ENCODE measurements at places on chromosomes 6 and 20.

- no peak for DNase-seq
Observed at GRCh38 chr6:30738532-30738931, 4.0 kb downstream of the FLOT1 start.

GRCh38 chr6:47238456-47238995 lies 71.2 kb downstream of the TNFRSF21 start:
- DNase-seq, result no peak

GRCh38 chr6:80181352-80182081 lies 75.0 kb downstream of the BCKDHB start:
- DNase-seq, result no peak

GRCh38 chr20:61106438-61106837 lies 145.6 kb upstream of the CDH4 start:
- DNase-seq, result no peak

DNA sequence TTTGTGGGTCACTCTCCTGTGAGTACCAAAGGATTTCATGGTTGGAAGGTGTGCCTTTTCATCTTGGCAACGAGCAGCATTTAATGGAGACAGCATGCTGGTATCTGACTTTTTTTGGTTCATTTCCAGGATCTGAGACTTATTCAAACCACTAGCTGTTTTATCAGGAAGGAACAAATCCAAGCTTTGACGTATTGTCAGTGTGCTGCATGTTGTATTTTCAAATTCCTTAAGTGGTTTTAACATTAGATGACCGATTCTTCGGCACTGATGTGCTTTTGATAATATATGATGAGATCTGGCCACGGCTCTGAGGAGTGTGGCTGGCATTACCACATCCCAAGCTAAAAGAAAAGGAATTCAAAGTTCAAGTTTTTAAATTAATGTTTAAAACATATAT lies 6.4 kb downstream of the RMND1 start:
- no peak for DNase-seq

GRCh38 chr6:53792016-53792415 lies 2.8 kb upstream of the LRRC1 start:
- no peak for DNase-seq

DNA sequence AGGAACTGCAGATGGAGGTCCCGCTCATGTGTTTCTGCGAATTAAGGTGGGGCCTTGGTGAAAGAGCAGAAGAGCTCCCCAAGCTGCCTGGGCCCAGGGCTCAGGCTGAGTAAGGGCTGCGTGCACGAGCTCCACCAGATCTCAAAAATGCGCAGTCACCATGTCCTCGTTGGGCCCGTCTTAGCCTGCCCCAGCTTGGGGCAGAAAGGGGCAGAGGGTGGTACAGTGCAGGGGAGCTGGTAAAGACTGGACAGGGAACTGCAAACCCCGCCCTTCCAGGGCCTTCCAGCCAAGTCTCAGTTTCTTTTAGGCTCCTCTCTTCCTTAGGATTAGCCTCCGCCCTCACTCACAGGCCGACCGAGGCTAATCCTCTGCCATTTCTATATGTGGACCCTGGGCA lies 101.6 kb downstream of the FOXF2 start:
- no peak for DNase-seq

DNA sequence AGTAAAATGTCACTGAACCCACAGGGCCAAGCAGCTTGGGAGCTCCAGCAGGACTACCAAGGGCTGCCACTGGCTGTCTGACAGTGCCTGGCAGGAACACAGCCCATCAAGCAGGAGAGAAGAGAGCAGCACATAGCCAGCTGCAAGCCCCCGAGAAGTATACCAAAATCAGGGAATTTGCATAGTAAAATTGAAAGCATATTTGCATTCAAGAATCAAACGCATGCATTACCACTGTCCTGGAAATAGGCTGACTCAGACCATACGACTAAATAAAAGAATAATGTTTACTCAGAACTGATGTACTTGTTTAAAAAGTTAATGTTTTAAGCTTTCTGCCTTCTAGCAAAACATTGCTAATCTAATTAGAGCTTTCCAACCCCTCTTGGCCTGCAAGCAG lies 298.1 kb downstream of the TFAP2B start:
- DNase-seq, result no peak

GRCh38 chr20:29876911-29877285 lies 1380.6 kb upstream of the DEFB115 start:
- no peak for DNase-seq

DNA sequence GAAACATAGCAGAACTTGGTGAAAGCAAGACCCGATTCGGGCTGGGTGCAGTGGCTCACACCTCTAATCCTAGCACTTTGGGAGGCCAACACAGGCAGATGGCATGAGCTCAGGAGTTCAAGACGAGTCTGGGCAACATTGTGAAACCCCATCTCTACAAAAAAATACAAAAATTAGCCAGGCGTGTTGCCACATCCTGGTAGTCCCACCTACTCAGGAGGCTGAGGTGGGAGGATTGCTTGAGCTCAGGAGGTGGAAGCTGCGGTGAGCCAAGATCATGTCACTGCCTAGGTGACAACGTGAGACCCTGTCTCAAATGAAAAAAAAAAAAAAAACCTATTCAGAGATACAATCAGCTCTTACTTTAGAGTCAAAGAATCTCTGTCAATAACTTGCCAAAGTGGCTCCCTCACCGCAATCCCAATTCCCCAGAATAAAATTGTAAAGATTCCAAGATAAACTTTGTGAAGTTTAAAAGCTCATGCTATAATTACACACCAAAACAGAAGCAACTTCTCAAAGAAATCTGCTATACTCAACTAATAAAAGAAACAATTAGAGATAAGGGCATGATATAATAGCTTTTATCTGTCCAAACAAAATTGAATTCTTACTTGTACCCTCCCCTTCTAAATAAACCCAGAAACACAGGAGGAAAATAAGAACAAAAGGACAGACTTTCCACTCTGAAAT lies 33.6 kb downstream of the CDK19 start:
- DNase-seq, result no peak

- peak; percentile 55 for DNase-seq
Observed at GRCh38 chr6:74932232-74932888, 273.5 kb downstream of the COL12A1 start.

- no peak for DNase-seq
Observed at GRCh38 chr20:24670981-24671380, 201.6 kb downstream of the SYNDIG1 start.

GRCh38 chr20:33552519-33552918 lies 62.6 kb downstream of the CBFA2T2 start:
- no peak for DNase-seq

GRCh38 chr20:16654858-16655535 lies 74.8 kb upstream of the SNRPB2 start:
- DNase-seq, result no peak

DNA sequence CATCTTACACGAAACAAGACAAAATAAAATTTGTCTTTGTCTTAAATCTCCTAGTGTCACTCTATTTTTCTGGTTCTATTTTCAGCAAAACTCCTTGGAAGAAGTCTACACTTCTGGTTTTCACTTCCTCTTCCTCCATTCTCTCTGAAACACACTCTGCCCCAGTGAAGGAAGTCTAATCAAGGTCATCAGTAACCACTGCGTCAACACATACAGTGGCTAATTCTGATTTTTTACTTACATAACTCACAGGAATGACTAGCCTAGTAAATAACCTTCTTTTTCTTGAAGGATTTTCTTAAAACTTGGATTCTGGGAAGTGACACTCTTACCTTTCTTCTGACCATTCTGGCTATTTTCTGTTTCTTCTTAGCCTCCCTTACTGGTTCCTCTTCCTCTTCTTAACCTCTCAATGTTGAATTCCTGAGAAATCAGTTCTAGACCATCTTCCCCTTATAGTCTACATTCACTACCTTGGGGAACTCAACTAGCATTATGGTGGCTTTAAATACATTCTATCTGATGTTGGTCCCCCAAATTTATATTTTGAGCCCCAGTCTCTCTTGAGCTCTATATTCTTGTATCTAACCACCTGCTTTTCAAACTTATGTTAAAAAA lies 37.5 kb downstream of the AIG1 start:
- DNase-seq, result peak; percentile 53

DNA sequence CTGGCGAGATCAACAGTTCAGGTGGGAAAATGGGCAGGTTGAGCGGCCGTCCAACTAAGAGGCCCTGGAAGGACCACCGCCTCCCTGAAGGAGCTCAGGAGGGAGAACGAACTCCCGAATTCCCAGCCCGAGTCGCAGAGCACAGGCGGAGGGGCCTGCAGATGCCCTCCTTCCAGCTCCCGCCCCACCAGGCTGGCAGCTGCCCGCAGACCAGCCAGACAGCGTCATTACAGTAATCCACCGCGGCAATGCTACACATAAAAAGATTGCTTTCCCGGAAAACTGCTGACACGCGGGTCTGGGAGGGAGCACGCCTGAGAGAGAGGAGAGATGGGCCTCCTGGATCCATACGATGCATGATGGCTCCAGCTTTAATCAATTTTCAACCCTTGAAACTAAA lies 30.5 kb upstream of the SLCO4A1 start:
- DNase-seq, result no peak

GRCh38 chr6:126919947-126920346 lies 198.5 kb upstream of the RSPO3 start:
- no peak for DNase-seq

DNA sequence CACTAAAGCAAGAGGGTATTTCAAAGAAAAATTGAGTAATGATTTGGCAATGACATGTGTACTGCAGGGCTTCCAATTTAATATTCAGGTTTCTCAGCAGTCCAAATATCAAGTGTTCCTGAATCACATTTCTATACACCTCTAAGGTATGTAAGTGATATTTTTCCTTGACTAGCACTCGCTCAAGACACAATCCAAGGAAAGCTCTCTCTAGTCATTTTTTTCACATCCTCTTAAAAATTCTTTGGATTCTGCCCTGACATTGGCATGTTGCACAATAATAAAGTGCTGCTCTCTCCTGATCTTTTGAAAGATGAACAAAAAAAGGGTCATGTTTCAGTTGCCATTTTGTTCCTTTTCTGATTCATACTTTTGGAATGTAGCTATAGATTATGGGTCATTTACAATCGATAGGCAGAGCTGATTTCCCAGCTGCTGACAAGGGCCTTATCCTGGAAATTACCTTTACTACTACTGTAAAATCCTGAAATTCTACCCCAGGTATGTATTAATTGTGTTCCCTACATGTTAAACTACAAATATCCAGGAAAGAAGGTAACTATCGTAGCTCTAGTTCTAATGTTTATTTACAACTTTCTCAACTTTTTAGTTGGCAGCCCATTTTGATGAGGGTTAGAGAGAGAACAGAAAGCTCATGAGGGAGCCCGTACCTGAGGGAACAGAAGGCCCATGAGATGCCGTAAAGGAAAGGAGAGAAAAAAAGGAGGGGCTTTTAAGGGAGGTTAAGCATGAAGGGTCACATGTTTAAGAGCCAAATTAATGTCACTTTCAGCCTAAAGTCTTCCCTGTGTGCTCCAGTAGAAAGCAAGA lies 22.2 kb upstream of the ADGRG6 start:
- no peak for DNase-seq

- no peak for DNase-seq
Observed at GRCh38 chr20:35558451-35558850, 16.6 kb downstream of the ERGIC3 start.

DNA sequence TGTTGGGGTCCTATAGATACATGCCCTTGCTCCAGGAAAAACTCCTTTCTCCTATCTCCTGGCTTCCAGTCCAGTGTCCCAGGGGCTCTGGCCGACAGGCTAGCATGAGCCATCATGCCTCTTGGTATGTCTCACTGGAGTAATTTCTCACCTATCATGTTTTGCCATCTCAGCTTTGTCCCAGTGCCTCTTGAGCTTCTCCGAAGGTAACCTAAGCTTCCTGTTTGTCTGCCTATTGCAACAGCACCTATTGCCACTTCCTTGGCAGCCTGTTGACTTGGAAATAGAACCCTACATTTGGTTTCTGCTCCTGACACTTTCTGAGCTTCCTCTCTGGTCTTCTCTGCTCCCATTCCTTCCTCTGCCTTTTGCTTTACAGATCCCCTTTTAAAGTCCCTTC lies 197.7 kb downstream of the KCNQ5 start:
- no peak for DNase-seq

- DNase-seq, result no peak
Observed at GRCh38 chr20:57792386-57793080, 82.7 kb upstream of the PMEPA1 start.

DNA sequence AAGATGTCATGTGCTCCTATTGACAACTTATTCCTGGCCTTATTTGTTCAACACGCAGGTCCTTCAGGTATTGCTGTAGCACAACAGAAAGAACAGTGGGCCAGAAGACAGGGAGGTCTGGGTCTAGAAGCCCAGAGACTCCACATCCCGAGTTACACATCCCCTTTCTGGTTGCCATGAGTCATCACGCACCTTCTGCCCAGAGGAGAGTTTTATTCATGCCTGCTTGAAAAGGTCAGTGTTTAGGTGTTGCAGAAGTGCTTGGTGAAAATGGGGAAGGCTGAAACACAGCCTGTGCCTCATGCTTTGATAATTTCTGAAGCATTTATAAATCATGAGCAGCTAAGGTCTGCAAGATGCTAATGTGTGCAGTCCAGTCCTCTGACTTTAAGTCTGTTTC lies 256.4 kb downstream of the GMPR start:
- DNase-seq, result peak; percentile 71

DNA sequence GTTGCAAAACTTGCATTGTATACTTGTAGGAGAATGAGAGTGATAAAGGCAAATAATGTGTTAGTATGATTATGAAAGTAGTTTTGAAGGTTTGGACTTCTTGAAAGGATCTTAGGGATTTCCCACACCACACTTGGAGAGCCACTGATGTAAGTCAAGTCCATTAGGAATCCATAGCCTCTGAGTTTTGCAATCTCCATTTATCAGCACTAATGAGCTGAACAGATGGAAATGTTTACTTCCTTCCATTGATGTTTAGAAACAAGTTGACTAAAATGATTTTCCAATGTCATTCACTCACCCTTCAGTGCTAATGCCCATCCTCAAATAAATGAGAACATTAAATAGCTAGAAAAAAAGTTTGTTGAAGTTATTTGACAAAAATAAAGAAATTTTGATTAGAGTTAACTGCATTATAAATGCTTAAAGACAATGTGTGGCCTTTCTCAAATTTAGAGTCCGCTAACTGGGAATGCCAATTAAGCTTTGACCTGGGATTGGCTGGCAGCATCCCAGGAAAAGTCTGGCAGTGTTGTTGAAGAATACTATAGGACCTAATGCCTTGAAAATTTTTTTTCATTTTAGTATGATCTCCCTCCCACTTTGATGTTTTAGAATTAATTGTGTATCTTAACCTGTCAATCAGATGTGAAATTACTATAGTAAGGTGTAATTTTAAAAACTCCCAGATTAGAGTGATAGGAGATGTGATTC lies 68.0 kb downstream of the SLC35F1 start:
- DNase-seq, result no peak

- peak; percentile 76 for DNase-seq
Observed at GRCh38 chr6:41941280-41942066, at the start of gene CCND3. TSS of gene CCND3 (minus strand) at chr6:41941808. CDS start at chr6:41941649, 159 bp downstream.

- no peak for DNase-seq
Observed at GRCh38 chr6:157542414-157543160, 161.6 kb downstream of the ZDHHC14 start.

DNA sequence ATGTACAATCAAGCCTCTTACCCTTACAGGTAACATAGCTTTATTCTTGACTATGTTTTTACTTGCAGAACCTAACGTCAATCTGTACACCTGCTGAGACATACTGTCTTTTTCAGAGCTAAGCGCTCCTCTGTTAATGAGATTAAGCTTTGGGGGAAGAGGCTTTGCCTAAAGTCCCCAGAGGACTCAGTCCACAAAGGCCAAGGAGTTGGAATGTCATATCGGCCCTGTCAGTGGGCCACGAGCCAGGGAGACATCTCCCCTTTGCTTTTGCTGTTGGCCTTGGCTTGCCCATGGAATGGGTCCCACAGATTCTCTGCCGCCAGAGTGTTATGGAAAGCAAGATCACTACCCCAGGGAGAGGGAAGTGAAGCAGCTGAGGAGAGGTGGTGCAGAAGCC lies 64.1 kb upstream of the SOX4 start:
- no peak for DNase-seq

GRCh38 chr6:39050453-39051112 lies 2.0 kb downstream of the GLP1R start:
- no peak for DNase-seq

All from common myeloid progenitor, CD34-positive (primary cell).